ENCODE measurements at places on chromosomes 5 and 9. TPM values are rescaled to one million over a fixed set of nuclear protein-coding genes. Genes with fewer than 3 reads are reported as not detected.
A peak's percentile ranks its signal among the peaks of the same experiment; 100 is the strongest.

GRCh38 chr5:9335754-9336495 is 209.9 kb downstream of the SEMA5A start:
- no peak for DNase-seq

DNA sequence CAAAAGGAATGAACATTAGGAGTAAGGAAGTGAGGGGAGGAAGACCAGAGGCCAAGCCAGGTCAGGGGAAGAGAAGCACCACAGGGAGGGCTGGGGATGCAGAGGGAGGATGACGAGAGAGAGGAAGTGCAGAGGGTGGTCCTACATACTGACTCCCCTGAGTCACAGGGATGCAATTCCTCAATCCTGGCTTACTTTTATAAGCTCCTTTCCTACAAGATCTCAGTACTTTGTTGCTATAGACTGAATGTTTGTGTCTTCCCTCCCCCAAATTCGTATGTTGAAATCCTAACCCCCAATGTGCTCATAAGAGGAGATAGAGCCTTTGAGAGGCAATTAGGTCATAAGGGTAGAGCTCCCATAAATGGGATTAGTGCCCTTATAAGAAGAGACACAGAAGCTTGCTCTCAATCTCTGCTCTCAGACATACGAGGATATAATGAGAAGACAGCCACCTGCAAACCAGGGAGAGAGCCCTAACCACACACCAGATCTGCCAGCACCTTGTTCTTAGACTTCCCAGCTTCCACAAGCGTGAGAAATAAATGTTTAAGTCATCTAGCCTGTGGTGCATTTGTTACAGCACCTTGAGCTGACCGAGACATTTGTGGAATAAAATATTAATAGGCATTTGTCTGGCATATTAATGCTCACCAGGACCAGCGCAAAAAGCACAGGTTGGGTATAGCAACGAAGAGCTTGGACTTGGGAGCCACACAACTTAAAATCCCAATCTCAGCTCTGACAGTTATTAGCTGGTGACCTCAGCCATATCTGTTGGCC is 33.4 kb downstream of the GCNT4 start:
- DNase-seq = no peak

GRCh38 chr5:13552361-13552760 is 392.1 kb downstream of the DNAH5 start:
- DNase-seq = no peak

- no peak for DNase-seq
Observed at GRCh38 chr5:131019601-131020315, 145.3 kb downstream of the HINT1 start.

DNA sequence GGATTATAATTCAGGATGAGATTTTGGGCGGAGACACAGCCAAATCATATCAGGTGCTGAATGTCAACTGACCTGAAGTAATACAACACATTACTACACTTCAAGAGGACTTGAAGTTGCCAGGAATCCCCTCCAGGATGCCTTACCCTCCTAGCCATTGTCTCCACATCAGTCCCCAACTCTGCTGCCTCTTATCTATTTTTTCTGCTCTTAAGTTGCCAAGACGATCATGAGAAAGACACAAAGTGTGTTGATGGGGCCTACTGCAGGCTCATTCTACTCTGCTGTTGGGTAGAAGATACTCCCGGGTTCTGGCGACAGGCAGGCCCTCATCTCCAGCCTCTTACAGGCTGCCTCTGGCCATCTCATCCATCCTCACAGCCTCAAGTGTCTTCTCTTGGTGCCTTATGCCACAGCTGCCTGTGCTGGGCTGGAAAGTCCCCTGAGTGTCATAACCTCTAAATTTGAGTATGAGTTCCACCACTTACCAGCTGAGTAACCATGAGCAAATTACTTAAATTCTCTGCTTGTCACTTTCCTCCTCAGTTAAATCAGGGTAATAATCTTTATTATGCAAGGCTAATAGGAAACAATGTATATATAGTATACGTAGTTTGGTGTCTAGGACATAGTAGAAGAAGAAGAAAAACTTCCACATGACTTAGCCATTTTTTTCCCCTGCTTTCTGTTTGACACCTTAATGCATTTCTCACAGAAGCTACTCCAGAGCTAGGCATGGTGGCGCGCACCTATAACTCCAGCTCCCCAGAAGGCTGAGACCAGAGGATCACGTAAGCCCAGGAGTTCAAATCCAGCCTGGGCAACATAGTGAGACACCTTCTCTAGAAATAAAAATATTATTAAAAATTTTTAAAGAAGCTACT is 73.0 kb upstream of the SNX2 start:
- DNase-seq = no peak

DNA sequence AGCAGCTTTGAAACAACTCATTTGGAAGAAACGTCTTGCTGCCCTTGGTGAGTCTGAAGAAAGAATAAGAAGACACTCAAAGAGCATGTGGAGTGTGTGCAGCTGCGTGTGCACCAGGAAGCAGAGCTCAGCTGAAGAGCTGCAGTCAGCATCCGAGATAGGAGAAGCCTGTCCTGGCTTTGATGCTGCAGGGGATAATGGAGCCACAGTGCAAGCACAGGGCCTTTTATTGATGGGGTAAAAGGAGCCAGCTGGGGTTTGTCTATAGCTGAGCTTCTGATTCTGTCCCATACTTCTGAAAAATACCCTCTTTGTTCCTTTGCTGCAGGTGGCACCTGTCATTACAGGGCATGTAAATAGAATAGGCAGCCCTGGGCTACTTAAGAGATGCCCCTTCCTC is 375.7 kb upstream of the ZNF462 start:
- DNase-seq = no peak

DNA sequence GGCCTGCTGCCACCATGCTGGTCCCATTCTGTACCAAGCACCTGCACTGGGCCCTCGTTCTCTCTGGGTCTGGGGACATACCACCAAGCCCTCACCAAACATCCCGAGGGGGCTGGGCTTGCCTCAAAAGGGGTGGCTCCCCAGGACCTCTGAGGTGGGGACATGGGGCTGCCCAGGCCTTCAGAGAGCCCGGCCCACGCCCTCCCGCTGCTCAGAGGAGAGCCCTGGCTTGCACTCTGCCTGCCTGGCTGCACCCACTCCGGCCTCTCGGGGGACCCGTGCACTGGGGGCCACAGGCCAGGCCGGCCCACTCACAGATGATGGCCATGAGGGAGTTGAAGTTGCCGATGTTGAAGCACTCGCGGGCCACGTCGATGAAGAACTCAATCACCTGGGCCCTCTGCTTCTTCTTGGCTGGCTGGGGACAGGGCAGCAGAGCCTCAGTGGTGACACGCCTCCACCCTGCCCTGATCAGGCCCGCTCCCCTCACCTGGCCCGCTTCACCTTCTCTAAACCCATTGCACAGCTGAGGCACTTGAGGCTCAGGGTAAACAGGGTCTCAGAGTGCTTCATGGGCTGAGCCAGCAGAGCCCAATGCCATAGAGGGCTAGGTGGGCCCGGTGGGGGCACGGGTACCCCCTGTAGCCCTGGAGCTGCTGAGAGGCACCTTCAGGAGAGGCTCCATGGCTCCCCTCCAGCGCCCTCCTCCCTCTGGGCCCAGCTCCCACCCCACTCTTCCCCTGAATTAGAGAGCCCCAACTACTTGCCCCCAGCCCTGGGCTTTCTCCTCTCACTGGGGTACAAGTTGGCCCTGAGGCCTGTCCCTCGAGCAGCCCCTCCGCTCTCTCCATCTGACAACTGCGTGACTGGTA is 47.7 kb upstream of the RNF130 start:
- DNase-seq = peak; percentile 56

DNA sequence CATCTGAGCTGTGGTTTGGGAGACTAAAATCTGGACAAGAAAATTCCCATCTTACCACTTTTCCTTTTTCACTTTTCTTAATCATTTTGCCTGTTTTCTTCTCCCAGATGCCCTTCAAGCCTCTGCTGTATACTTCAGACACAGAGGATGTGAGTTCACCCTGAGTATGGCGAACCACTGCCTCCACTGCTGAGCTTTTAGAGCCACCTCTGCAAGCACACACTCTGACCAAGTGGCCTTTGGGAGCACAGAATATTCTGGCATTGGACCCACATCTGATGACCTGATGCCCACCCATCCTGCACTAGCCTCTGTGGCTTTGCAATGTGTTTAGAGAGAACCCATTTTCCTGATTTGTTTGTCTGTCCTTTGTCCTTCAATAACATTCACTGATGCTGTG is 32.5 kb downstream of the TERT start:
- DNase-seq = no peak

DNA sequence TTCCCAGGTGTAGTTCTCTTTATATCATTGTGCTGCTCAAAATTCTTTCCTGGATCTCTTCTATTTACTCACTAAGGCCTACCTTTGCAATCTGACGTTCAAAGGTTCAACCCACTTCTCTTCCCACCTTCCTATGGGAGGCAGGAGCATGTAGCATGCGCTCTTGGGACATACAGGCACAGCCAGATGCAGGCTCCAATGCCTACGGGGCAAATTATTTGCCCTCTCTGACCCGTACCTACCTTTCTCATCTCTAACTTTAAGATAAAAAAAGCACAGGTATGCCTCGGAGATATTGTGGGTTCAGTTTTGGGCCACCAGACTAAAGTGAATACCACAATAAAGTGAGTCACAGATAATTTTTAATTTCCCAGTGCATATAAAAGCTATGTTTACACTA is 460.5 kb downstream of the CCDC171 start:
- DNase-seq = no peak

- DNase-seq = no peak
Observed at GRCh38 chr9:12775679-12776512, 1.1 kb downstream of the LURAP1L start.

GRCh38 chr5:151178372-151178771 is 20.8 kb upstream of the ANXA6 start:
- no peak for DNase-seq

- no peak for DNase-seq
Observed at GRCh38 chr5:10538789-10539686, 24.8 kb upstream of the ANKRD33B start.

DNA sequence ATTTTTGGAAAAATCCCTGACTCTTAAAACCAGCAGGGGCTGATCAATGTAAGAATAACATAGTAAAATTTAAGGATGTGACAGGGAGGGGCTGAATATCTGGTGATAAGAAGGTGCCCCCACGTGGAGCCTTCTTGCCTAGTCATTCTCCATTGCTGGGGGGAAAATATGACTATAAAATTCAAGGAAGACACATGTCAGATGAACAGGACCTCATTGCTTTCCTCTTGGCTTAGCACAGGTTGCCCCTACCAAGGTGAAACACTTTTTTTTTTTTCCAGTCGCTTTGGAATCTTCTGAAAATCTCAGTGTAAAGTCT is 310.9 kb downstream of the EFNA5 start:
- no peak for DNase-seq

DNA sequence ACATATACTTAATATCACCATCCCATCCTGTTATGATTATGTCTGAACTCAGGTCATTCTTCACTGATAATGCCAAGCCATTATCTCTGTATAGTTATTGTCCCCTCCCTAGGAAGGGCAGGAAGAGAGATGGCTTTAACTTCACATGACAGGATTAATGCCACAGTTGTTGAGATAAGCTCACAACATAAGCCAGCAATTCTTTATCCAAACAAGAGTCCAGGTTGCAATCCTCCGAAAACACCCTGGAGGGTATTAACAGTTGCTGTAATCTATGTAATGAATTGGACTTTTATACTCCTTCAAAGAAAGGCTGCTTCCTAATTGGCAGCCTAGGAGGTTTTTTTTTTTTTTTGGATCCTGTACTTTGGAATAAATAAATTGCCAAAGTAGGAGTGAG is 779.4 kb downstream of the SEMA5A start:
- no peak for DNase-seq

GRCh38 chr9:93673021-93673838 is 96.8 kb downstream of the PHF2 start:
- peak; percentile 50 for DNase-seq

GRCh38 chr5:96316487-96316886 is 116.6 kb downstream of the PCSK1 start:
- DNase-seq = no peak

DNA sequence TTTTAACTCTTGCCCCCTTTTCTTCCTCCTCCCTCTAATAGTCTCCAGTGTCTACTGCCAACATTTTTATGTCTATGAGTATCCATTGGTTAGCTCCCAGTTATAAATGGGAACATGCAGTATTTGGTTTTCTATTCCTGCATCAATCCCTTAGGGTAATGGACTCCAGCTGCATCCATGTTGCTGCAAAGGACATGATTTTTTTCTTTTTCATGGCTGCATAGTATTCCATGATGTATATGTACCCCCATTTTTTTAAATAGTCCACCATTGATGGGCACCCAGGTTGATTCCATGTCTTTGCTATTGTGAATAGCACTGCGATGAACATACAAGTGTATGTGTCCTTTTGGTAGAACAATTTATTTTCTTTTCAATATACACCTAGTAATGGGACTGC is 993.7 kb downstream of the EFNA5 start:
- DNase-seq = no peak

DNA sequence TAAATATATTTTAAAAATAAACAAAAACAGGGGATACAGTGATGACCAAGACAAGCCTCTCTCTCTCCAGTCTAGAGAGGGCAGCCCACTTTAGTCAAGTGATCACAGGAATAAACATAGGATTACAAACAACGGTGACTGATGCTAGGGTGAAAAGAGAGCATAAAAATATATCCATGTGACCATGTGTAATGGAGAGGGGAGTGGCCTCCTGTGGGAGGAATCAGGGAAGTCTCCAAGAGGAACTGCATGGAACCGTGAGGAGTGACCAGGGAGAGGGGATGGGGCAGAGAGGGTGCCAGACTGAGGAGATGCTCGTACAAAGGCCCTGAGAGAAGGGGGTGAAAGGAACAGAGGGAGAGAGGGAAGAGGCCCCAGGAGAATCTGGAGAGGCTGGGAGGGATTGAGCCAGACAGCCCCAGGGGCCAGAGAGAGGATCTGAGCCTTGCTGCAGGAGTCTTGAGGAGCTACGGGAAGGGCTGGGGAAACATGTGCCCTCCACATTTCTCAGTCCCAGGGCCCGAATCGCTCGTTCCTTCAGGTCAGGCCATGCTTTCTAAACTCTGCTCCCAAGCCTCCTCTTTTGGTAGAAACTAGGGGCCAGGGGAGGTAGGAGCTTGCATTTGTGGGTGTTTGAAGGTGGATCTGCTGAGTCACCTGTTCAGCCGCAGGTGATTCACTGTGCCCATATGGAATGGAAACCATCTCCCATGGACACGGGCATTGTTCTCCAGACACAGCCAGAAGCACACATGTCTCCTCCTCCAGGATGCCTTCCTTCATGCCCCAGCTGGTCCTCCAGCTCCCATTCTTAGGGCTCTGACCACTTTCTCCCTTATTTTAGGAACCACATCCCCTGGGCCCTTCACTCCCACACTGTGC is 63.8 kb downstream of the PAX5 start:
- no peak for DNase-seq

- no peak for DNase-seq
Observed at GRCh38 chr9:133203506-133204075, 5.5 kb downstream of the OBP2B start.

DNA sequence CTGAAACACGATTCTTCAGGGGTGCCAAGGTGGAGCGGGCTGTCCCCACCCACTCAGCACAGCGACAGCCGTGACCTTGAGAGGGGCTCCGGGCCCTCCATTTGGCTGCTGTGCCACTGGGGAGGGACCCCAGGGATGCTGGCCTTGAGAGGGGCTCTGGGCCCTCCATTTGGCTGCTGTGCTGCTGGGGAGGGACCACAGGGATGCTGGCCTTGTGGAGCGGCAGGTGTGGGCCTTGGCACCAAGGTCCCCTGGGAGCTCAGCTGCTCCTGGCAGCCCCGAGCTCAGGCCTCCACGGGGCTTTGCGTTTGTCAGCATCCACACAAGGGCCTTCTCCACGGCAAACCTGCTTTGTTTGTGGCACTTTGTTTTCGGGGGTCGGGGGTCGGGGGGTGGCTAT is 137.6 kb upstream of the LPCAT1 start:
- no peak for DNase-seq

- DNase-seq = peak; percentile 8
Observed at GRCh38 chr5:1171340-1171941, 30.0 kb upstream of the SLC6A19 start.

FAM120AOS gene
- total RNA-seq = 28.6 TPM

SPAAR gene
- total RNA-seq = not detected

All from natural killer cell treated with Interleukin-12 subunit alpha and Interleukin-12 subunit beta and Interleukin-15 and Interleukin-18, amount 100 ng/mL, for 72 hours (primary cell).